Amygdala (tissue), 56 donors: ENCODE measurements at places on chromosomes 2 and 18.

DNA sequence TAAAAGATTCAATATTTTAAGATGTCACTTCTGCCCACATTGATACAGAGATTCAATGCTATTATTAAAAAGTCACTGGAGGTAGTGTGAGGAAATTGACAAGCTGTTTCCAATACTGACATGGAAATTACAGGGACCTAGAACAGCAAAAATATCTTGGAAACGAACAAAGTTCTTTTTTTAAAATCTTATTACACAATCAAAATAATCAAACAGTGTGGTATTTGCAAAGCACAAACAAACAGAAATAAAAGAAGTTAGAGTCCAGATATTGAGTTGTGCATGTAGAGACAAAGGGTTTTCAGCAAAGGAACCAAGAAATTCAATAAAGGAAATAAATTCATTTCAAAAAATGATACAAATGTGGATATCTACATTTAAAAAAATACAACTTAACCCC is 369.6 kb downstream of the NCKAP5 start:
- DNase-seq = no peak

DNA sequence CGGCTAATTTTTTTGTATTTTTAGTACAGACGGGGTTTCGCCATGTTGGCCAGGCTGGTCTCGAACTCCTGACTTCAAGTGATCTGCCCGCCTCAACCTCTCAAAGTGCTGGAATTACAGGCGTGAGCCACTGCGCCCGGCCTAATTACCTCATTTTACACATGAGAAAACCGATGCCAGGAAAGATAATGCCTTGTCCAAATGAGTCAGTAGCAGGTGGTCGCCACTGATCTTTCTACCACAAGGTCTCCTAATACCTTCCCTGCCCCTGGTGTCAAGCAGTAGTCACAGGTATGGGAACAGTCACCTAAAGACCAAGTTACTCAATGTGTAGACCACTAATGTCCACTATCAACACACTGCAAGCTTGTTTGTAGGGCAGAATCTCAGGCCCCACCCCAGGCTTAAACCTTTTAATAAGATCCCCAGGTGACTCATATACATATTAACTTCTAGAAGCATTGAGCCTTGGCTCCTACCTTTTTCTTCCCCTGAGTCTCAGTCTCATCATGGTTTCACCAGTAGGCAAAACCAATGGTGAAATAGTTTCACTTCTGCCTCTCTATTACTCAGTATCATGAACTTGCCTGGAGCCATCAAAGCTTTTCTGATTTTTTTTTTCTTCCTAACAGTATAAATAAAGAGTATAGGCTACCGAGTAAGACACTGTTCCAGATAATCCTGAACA is 6.9 kb upstream of the EPB41L5 start:
- no peak for DNase-seq

- DNase-seq = no peak
Measured at GRCh38 chr2:206230060-206230762, 44.3 kb upstream of the ZDBF2 start.

DNA sequence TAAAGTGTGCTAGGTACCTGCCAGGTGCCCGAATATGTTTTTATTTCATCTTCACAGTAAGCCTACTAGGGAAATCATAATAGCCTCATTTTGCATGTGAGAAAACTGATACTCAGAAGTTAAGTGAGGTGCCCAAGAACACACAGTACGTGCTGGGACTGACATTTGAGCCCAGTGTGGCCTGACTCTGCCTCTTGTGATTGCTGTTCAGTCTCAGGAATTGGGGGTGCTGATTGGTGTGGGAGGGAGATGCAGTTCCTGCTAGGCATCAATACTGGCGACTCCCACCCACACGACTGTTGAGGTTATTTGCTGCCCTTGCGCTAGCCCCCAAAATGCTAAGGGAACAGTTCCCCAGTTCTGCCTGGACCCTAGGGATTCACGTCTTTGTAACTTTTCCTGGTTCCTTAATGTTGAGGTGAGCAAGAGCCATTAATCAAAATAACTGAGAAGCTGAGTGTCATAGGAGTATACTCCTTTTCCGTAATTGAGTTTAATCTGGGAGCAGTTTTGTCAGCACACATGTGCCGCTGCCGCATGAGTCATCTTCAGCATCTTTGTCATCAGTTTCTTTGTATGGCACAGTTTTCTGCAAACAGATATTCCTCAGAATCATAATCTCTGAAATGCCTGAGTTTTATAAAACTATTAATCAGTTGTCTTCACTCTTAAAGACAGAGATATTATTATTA is 120.7 kb downstream of the NCK2 start:
- DNase-seq = no peak

GRCh38 chr2:202754936-202755335 is 116.6 kb downstream of the ICA1L start:
- DNase-seq = no peak

- DNase-seq = no peak
Measured at GRCh38 chr2:59932341-59932740, 621.1 kb downstream of the BCL11A start.

- no peak for DNase-seq
Measured at GRCh38 chr2:8856176-8856575, 18.8 kb upstream of the KIDINS220 start.

DNA sequence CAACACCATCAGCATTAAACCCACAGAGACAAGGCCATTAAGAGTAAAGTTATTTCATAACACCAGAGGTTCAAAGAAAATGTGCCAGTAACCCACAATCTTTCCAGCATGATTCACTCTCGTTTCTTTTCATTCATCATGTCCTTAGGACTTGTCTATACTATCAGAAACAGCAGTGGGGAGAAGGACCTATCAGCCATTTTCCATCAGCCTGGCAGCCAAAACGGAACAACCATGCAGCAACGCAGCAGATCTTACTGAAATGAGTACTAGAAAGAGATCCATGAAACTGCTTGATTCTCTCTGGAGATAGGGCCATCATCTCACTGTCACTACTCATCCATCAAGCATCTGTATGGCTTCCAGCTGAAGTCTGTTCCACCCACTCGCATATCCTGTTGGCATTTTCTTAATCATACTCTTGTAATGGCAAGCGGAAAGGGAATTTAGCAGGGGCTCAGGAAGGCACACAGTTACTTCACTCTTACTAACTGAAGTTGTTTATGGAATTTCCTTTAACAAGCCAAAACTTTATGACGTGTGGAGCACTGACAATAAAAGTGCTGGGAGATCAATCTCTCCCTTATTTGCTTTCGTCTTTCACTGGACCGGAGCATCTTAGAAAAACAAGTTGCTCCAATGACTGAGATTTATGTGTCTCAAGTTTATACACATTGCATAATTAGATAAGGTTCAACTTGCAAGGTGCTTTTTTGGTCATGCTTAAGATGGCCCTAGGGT is 69.7 kb downstream of the EPHA4 start:
- no peak for DNase-seq

DNA sequence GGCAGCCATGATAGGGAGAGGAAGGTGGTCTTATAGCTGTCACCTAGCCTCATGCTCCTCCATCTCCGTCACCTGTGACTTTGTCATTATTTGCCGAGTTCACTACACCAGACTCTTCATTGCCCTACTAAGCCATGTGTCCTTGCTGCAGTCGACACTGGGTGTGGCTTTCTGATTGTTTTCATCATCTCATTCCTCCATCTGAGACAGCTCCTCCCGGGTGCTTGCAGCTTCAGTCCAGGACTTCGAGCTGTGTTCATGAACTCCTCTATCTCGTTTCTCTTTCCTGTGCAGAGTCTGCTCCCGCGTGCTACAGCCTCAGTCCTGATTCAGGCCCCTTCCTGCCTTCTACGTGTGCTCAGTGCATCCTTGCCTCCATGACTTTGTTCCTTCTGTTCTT is 295.1 kb upstream of the TNP1 start:
- DNase-seq = no peak

DNA sequence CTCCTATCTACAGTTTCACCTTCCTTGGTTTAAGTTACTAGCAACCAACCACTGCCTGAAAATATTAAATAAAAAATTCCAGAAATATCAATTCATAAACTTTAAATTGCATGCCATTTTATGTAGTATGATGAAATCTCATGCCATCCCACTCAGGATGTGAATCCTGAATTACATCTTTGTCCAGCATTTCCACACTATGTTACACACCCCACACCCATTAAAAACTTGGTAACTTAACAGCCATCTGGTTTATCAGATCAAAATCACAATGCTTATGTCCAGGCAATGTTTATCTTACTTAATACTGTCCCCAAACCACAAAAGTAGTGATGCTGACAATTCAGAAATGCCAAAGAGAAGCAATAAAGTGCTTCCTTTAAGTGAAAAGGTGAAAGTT is 21.6 kb downstream of the CUL3 start:
- DNase-seq = no peak

- no peak for DNase-seq
Measured at GRCh38 chr2:140863713-140864112, 1267.1 kb downstream of the LRP1B start.
